ENCODE measurements at places on chromosomes 2 and 18.

- DNase-seq = no peak
Observed at GRCh38 chr2:241637795-241638660, 535 bp downstream of the ATG4B start.

GRCh38 chr2:45131587-45131986, 122.3 kb upstream of the SIX2 start:
- DNase-seq = no peak

DNA sequence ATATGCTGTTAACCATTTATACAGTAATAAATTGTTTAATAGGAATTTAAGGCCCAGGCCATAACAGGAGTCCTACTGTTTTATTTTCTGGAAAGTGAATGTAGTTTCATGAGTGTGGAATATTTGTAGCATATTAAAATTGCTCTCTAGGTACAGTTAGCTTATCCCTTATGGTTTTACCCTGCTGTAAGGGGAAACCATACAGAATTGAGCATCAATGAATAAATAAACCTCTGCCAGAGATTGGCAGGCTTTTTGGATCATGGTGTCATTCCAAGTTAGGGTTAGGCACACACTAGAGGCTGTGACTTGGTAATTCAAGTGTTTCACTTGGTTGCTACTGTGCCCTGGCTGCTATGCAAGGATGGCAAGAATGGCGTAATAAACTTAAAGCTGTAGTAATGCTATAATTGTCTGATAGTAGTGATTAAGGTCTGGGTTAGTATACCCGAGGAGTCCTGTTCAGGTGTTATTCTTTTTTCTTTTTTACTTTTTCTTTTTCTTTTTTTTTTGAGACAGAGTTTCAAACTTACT, 30.4 kb downstream of the BMPR2 start:
- no peak for DNase-seq

DNA sequence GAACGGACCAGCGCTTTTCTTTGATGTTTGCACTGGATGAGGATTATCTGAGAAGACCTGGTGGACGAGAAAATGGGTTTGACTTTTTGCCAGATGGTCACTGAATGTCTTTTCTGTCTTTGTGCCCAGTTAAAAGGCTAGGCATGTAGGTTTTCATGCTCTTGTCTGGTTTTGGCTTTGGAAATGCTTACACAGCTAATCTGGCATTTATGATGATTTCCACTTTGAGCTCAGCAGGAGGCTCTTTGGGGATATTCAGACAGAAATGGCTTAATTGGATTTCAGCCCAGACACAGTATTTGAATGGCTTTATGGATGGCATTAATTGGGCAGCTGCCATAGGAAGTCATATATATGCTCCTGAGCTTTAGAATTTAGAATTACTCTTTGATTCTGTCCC, 59.6 kb downstream of the NCK2 start:
- DNase-seq = no peak

- DNase-seq = no peak
Observed at GRCh38 chr2:73566288-73566878, 75.8 kb downstream of the NAT8 start.

DNA sequence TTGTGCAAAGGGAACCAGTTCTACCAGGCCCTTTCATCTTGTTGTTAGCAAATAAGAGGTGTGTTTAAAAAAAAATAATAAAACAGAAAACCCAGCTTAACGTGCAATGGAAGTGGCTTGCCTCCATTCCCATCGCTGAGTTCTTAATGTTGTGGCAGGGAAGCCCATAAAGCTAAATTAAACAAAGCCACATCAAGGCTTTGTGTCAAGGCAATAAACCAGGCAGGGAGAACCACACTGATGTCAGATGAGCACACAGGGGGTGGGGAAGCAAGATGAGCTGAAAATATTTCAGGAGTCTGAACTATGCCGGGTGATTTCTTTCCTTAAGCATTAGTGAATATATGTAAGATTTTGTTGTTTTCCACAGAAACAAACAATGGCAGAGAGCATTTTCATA, 73.5 kb downstream of the PHLPP1 start:
- no peak for DNase-seq

DNA sequence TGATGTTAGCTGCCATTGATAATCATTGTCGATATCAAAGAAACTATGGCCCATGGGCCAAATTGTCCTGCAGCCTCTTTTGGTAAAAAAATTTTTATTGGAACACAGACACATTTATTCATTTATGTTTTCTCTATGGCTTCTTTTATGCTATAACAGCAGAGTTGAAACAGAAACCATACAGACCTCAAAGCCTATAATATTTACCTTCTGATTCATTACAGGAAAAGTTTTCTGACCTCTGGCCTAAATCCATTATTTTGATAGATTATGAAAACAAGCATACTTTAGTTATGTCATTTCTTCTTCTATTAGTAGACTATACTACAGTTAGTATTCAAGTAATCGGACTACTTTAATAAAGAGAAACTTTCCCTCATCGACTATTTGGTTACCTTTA, 349.7 kb upstream of the GALNT5 start:
- DNase-seq = no peak

DNA sequence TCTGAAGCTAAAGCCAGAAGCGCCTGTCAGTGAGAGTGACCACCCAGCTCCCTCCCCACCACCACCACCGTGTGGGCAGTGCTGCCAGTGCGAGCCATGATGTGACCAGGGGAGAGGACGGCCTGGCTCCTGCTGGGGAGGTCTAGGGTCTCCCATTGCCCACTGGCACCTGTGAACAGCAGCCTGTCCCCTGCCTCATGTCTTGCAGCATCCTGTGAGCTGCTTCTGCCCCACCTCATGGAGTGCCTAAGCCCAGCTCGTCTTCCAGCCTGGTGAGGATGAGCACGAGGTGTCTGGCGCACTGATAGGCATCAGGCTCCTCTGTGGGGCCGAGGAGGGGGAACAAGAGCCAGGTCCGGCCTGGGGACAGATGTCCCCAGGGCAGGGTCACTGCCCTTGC, 61.4 kb downstream of the FAM168B start:
- DNase-seq = no peak

Measured in activated CD4-positive, alpha-beta T cell treated with anti-CD3 and anti-CD28 coated beads for 1 hour (primary cell).